Thoracic aorta (tissue), 2 donors: ENCODE measurements at places on chromosomes 7 and 10.

DNA sequence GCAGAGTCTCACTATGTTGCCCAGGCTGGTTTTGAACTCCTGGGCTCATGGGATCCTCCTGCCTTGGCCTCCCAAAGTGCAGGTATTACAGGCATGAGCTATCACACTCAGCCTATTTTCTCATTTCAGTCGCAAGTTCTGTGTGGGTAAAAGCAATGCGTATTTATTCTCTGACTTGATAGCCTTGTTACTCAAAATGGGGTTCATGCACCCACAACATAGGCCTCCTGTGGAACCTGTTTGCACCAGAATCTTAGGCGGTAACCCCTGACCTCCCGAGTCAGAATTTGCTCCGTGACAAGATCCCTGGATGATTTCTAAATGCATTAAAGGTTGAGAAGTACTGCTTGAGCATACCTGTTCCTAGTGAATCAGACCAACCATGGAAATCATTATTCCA, 7.3 kb downstream of the IL2RA start:
- H3K36me3 ChIP-seq, result no peaks in the 10 kb centered on the region
- no peaks in the 10 kb centered on the region for H3K4me1 ChIP-seq
- no peak for DNase-seq
- H3K27ac ChIP-seq, result no peak overlapping the region
- H3K27me3 ChIP-seq, result no peaks in the 10 kb centered on the region
- no peak overlapping the region for H3K4me3 ChIP-seq

DNA sequence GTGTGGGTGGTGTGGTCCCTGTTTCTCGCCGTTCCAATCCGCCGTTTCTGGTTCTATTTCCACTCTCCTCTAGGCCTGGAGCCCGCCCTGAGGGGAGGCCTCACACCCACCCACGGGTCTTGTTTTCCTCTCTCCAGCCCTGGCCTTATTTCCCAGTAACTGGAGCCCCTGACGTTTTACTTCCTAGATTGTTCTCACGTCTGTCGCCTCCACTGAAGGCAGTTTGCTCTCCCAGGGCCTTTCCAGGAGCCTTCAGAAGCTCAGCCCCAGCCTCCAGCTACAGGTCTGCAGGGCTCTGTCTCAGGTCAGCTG, 30.6 kb downstream of the CFAP46 start:
- H3K27me3 ChIP-seq, result no peaks in the 10 kb centered on the region
- H3K4me3 ChIP-seq, result no peak overlapping the region
- no peaks in the 10 kb centered on the region for H3K36me3 ChIP-seq

- H3K27ac ChIP-seq, result no peak overlapping the region
- no peaks in the 10 kb centered on the region for H3K27me3 ChIP-seq
- DNase-seq, result no peak
- peaks cover 7% of the 10 kb centered on the region for H3K36me3 ChIP-seq
Observed at GRCh38 chr10:79188154-79188965, 119.6 kb downstream of the ZMIZ1 start.

GRCh38 chr7:39651265-39651664, 27.9 kb downstream of the RALA start:
- DNase-seq, result no peak
- peaks cover 20% of the 10 kb centered on the region for H3K4me1 ChIP-seq
- no peak overlapping the region for H3K27ac ChIP-seq
- no peak overlapping the region for H3K4me3 ChIP-seq

GRCh38 chr7:116548506-116548905, 23.7 kb downstream of the CAV1 start:
- H3K4me3 ChIP-seq, result no peak overlapping the region
- no peaks in the 10 kb centered on the region for H3K27me3 ChIP-seq
- H3K4me1 ChIP-seq, result peaks cover 2% of the 10 kb centered on the region
- peaks cover 14% of the 10 kb centered on the region for H3K36me3 ChIP-seq
- no peak overlapping the region for H3K27ac ChIP-seq

GRCh38 chr10:97547271-97547600, 25.3 kb upstream of the ANKRD2 start:
- H3K4me3 ChIP-seq, result no peak overlapping the region
- H3K4me1 ChIP-seq, result peaks cover 42% of the 10 kb centered on the region
- no peaks in the 10 kb centered on the region for H3K27me3 ChIP-seq
- no peak overlapping the region for H3K27ac ChIP-seq

DNA sequence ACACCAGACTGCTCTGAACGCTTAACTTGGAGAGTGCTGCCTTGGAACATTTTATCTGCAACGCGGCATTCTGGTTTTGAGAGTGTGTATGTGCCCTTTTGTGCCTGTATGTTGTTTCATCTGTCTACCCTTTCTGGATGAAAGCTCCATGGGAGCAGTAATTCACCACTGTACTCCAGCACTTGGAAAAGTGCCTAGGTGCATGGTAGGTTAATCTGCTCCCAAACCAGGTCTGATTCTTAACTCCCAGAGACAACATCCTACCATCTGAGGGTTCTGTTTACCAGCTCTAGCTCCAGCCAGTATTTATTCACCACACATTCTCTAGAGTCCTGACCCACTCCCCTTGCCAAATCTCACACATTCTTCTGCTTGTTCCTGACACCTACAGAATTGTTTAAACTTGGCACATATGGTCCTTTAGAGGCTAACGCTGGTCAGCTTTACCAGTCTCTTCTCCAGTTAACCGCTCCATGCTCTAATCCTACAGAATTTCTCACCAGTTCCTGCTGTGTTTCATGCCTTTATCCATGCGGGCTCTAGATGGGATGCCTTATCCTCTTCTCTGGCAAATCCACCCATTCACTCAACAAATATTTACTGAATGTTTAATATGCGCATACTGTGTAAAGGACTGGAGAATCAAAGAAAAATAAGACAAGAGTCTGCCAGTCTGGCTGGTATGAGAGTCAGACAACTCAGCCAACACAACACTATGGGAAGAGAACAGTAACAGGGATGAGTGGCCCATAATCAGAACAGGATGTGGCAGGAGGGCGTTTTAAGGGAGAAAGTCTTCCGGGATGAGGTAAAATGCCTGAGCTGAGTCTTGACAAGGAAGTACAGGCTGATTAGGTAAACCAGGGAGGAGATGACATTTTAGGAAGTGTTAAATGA, 46.3 kb downstream of the MTPN start:
- DNase-seq, result no peak
- peaks cover 33% of the 10 kb centered on the region for H3K4me1 ChIP-seq
- H3K27me3 ChIP-seq, result no peaks in the 10 kb centered on the region
- no peak overlapping the region for H3K27ac ChIP-seq
- H3K4me3 ChIP-seq, result no peak overlapping the region

DNA sequence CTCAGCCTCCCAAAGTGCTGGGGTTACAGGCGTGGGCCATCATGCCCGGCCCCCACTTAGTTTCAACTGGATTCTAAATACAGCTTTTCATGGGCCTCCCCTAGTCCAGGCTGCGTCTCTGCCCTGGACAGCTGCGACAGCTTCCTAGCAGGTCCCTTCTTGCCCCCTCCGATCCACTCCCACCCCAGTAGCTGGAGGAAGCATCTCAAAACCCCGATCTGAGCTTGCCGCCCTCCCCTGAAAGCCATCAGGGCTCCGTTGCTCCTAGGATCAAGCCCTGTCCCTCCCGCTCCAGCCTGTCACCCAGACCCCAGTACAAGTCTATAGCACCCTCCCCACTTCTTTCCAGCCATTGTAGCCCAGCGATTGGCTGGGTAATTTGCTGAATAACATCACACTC, 64.5 kb downstream of the VWA2 start:
- no peak for DNase-seq
- H3K4me1 ChIP-seq, result peaks cover 6% of the 10 kb centered on the region
- peaks cover 4% of the 10 kb centered on the region for H3K36me3 ChIP-seq
- no peaks in the 10 kb centered on the region for H3K27me3 ChIP-seq
- H3K27ac ChIP-seq, result peak overlapping the region; percentile 29
- peak overlapping the region; percentile 75 for H3K4me3 ChIP-seq

- DNase-seq, result no peak
- no peak overlapping the region for H3K4me3 ChIP-seq
- no peaks in the 10 kb centered on the region for H3K27me3 ChIP-seq
- H3K27ac ChIP-seq, result peak overlapping the region; percentile 69
Observed at GRCh38 chr10:49104323-49104722, 11.0 kb downstream of the VSTM4 start.

- no peak for DNase-seq
- no peaks in the 10 kb centered on the region for H3K36me3 ChIP-seq
- no peak overlapping the region for H3K4me3 ChIP-seq
- no peak overlapping the region for H3K27ac ChIP-seq
- H3K4me1 ChIP-seq, result peaks cover 15% of the 10 kb centered on the region
Observed at GRCh38 chr7:155465761-155466141, 7.8 kb downstream of the EN2 start.

- no peak for DNase-seq
- H3K4me3 ChIP-seq, result no peak overlapping the region
- no peaks in the 10 kb centered on the region for H3K36me3 ChIP-seq
- H3K4me1 ChIP-seq, result no peaks in the 10 kb centered on the region
- no peaks in the 10 kb centered on the region for H3K27me3 ChIP-seq
Observed at GRCh38 chr10:83274088-83274487, 865.2 kb upstream of the GHITM start.

DNA sequence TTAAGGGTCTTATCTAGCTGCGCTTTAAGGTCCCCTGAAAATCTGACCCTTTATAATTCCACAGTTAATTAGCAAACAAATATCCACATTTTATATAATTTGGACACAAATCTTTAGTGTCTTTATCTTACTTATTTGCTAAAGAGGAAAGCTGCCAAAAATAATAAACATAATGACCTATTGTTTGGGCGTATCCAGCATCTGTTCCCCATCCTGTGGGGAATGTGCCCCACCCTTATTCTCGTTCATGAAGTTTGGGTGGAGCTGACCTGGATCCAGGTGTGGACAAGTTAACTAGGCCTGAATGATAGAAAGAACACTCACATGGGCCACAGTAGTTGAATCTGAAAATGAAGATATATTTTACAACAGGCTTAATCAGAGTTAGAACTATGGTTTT, 218.3 kb downstream of the CRPPA start:
- no peak overlapping the region for H3K27ac ChIP-seq
- no peaks in the 10 kb centered on the region for H3K27me3 ChIP-seq
- no peaks in the 10 kb centered on the region for H3K4me1 ChIP-seq
- DNase-seq, result no peak
- H3K36me3 ChIP-seq, result no peaks in the 10 kb centered on the region

GRCh38 chr7:50664461-50664922, 99.3 kb upstream of the DDC start:
- H3K36me3 ChIP-seq, result no peaks in the 10 kb centered on the region
- no peak for DNase-seq
- H3K27ac ChIP-seq, result peak overlapping the region; percentile 77
- H3K4me1 ChIP-seq, result peaks cover 73% of the 10 kb centered on the region

- no peak overlapping the region for H3K4me3 ChIP-seq
- H3K27ac ChIP-seq, result no peak overlapping the region
- peaks cover 7% of the 10 kb centered on the region for H3K4me1 ChIP-seq
- H3K36me3 ChIP-seq, result peaks cover 16% of the 10 kb centered on the region
- DNase-seq, result no peak
Observed at GRCh38 chr10:86443936-86444335, 77.3 kb upstream of the GRID1 start.

GRCh38 chr7:28192786-28193585, 12.4 kb upstream of the JAZF1 start:
- no peak overlapping the region for H3K27ac ChIP-seq
- H3K4me3 ChIP-seq, result no peak overlapping the region
- no peaks in the 10 kb centered on the region for H3K36me3 ChIP-seq
- no peaks in the 10 kb centered on the region for H3K27me3 ChIP-seq

DNA sequence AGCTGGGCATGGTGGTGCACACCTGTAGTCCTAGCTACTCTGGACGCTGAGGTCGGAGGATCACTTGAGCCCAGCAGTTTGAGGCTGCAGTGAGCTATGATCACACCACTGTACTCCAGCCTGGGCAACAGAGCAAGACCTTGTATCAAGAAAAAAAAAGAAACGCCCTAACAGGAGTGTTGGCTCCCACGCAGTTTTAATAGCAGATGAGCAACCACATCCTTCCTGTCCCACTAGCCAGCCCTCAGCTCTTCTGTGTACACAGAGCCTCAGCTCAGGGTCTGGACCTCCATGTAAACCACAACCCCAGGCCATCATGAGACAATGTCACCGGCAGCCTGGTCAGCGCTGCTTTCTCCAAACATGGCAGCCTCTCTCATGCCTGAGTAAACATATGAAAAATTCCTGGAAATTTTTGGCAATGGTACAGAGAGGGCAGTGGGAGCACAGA, 108.2 kb downstream of the PIP4K2A start:
- H3K4me1 ChIP-seq, result peaks cover 3% of the 10 kb centered on the region
- no peak overlapping the region for H3K4me3 ChIP-seq
- DNase-seq, result no peak
- H3K36me3 ChIP-seq, result peaks cover 9% of the 10 kb centered on the region

- H3K4me1 ChIP-seq, result no peaks in the 10 kb centered on the region
- H3K4me3 ChIP-seq, result no peak overlapping the region
- H3K36me3 ChIP-seq, result peaks cover 44% of the 10 kb centered on the region
- H3K27ac ChIP-seq, result no peak overlapping the region
Observed at GRCh38 chr7:107926481-107926880, 35.5 kb downstream of the DLD start.

DNA sequence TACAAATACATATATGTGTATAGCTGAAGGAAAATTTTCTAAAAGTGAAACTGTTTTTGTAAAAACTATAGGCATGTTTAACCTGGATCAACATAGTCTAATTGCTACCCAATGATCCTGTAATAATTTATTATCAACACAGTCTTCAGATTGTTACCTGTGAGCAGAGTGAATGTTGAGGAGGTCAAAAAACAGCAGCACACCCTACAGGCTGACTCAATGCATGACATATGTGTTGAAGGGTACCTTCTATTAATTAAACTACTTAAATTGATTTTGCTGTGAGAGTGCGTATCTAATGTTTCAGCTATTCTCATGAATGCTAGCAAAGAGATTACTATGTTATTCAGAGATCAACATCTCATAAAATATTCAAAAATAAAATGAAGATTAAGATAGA, 411.4 kb downstream of the TNS3 start:
- no peaks in the 10 kb centered on the region for H3K4me1 ChIP-seq
- H3K27ac ChIP-seq, result no peak overlapping the region
- no peaks in the 10 kb centered on the region for H3K36me3 ChIP-seq
- H3K4me3 ChIP-seq, result no peak overlapping the region

- no peak for DNase-seq
- H3K27me3 ChIP-seq, result peaks cover 25% of the 10 kb centered on the region
- peaks cover 24% of the 10 kb centered on the region for H3K4me1 ChIP-seq
- no peak overlapping the region for H3K4me3 ChIP-seq
- H3K36me3 ChIP-seq, result no peaks in the 10 kb centered on the region
- no peak overlapping the region for H3K27ac ChIP-seq
Observed at GRCh38 chr10:133327651-133328357, 8.9 kb downstream of the CALY start.
